ENCODE measurements at places on chromosomes 6 and 20.

DNA sequence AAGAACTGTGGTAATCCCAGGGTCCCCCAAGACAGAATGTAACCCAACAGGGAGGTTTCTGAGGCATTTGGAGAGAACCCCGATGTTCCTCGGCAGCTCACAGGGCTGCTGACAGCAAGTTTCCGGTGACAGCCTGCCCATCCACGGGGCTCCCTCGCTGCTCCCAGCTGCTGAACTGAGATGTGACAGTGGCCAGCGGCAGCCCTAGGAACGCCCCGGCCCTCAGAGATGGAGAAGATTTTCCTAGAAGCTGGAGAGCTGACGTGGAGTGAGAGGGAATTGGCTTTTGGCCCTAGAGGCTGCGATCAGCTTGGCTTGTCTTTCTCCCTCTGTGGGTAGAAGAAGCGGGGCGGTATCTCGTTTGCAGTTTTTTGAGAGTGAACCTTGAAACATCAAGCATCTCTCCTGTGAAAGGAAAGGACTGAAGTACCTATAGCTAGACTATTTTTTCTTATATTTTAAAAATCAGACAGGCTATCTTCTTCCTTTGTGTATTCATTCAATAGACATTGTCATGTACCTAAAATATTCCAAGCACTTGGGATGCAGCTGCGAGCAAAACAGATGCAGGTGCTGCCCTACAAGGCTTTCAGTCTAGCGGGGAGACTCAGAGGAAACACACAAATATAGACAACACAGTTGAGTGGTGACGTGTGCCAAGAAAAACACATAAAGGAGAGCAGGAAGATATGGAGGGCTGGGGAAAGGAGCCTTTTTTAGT is 28.4 kb upstream of the NFATC2 start:
- no peak for DNase-seq

DNA sequence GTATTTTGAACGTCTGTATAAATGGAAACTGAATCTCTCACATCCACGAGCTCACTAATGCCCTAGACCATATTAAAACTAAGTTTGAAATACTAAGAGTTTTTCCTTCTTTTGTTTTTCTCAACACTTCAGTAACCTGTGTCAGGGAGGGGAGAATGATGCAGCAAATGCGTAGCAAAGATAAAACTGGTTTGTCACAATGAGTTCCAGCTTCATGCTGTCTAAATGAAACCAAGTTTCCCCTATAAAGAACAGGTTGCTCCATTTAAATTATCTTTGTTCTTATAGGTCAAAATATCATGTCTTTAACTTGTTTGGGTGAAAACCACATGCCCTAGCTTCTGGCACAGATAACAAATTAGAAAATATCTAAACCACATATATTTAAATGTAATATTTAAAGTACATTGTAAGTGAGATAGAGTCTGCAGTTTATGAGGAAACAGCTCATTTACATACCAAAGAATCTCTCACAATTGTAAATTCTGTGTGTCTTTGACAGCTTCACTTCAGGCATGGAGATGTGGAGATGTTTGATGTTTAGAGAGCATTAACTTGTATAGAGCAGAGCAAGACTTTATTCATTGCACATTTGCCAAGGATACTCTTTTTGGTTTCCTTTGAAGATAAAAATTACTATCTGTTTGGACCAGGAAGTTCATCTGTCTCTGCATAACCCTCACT is 7.3 kb downstream of the TRDN start:
- DNase-seq: no peak

GRCh38 chr6:136437246-136437645 is 113.0 kb downstream of the MAP7 start:
- DNase-seq: no peak

GRCh38 chr6:33639559-33639958 is 18.4 kb downstream of the ITPR3 start:
- no peak for DNase-seq

GRCh38 chr6:86203044-86203443 is 560.4 kb upstream of the SYNCRIP start:
- DNase-seq: no peak
